ENCODE measurements at places on chromosomes 3 and 15.

DNA sequence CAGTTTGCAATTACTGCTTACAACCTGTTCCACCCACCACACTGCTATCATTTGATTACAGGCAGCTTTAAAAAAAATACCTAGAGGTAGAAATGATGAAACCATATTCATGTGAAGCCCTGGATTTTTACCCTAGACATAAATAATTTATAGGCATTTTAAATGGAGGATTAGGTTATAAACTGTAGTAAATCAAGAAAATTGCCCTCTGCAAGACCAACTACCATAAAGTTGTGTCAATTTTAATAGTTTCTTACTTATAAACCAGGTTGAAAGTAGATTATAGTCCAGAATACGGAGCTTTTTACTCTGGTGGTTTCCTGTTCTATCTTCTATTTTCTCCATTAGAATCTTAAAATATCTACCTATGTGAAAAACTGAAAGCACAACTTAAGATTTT lies 13.9 kb downstream of the TNIK start:
- no peak for DNase-seq

DNA sequence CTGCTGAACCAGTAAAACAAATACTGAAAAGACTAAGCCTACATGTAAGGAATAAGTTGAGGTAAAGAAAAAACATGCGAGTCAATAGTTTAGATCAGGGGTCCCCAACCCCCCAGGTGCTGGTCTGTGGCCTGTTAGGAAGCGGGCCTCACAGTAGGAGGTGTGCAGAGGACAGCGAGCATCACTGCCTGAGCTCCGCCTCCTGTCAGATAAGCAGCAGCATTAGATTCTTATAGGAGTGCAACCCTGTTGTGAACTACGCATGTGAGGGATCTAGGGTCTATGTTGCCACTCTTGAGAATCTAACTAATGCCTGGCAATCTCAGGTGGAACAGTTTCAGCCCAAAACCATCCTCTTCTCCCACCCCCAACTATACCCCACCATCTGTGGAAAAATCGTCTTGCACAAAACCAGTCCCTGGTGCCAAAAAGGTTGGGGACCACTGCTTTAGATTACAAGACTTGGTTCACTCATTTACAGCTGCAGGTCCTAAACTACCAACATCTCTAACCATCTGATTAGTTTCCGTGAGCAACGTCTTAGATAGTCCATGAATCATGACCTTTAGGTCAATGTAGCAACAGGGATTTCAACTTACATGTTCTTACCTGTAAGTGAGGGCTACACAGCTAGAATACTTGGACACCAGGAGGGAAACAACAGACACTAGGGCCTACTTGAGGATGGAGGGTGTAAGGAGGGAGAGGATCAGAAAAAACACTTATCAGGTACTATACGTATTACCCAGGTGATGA lies 66.7 kb downstream of the TRANK1 start:
- DNase-seq = no peak

GRCh38 chr3:132713977-132714727 lies 8.1 kb downstream of the NPHP3 start:
- no peak for DNase-seq

- no peak for DNase-seq
These were observed 2.2 kb upstream of the GRAMD2A start for GRCh38 chr15:72199721-72200212.

DNA sequence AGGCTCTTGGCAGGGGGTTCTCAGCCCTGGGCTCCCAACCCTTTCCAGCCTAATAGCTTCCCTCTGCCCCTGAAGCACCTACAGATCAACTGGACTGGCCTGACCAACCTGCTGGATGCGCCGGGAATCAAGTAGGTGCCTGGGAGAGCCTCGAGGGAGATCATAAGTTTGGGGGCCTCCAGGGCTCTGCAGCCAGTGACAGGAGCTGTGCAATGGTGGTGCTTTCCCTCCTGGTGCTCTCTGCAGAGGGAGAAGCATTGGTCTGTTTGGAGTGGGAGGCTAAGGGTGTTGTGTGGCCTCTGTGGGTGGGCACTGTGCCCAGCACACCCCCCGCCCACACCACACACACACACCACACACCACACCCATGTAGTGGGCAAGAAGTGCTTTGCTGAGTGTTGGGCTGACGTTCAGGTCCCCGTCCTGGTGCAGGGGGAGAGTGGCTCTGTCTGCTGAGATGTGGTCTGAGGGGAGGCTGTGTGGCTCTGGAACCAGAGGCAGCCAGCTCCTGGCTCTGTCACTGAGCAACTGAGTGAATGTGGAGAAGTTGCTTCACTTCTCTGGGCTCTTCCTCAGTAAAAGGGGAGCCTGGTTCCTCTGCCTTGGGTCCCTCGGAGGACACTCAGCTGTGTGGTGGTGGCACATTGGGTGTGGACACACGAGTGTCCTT lies 26.3 kb downstream of the ESYT3 start:
- DNase-seq = no peak

Measured in NCI-H1092 (cell line).